Stimulated activated CD8-positive, alpha-beta memory T cell treated with anti-CD3 and anti-CD28 coated beads, Interleukin-4, amount 100 ng/mL, for 1 hour (primary cell): ENCODE measurements at places on chromosomes 1 and 21.

DNA sequence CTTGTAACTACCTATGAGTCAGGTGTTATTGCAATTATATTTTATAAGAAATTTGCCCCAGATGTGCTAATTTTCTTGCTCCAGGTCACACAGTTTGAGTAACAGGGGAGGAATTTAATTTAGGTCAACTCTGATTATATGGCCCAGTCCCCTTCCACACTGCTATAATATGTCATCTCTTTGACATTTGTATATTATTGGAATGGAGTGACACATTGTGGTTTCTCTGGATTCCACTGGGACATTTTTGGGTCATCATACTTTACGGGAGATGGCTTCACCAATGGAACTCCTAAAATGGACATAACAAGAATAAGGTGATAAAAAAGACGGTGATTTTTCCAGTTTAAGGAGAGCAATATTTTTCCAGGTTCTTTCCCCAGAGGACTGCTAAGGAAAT, 191.2 kb downstream of the DISC1 start:
- no peak for DNase-seq

DNA sequence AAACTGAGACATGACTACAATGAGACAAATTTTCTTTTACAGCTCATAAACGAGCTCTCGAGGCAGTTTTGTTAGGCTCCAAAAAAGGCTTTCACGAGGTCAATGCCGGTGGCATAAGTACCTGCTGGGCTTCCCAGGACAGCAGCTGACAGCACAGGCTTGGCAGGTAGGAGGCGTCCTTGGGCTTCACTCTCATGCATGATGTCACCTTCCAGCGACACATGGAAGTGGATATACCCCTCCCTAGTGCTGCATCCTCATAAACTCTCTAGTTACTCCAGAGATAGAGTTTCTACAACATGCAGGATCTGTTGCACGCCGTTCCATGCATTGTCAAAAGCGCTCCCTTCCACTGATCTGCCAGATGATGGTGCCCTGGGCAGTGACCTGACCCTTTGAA, 112.5 kb upstream of the PAXBP1 start:
- DNase-seq: no peak

GRCh38 chr21:24205319-24205718, 1402.0 kb downstream of the MRPL39 start:
- DNase-seq: no peak

DNA sequence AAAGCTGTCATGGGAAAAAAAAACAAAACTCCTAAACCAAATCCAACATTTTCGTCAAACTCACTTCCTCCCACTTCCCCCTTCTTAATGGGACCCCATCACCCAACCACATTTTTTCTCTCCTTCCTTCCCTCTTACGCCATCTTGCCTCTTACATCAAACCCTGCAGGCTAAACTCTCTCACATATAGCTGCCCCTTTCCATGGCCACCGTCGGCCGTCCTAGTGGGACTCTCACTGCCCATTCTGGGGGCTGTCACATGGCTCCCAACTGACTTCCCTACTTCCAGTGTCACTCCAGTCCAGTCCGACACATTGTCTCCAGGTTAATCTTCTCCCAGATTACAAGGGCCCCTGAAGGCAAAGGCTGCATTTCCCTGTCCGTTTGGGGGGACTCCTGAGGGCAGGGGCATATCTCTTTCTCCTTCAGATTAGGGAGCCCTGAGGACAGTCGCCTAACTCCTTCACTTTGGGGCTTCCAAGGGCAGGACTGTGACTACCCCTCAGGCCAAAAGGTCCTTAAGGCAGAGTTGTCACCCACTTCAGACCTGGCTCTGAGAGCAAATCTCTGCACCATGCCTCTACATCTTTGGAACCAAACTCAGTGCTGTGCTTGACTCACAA, 658 bp downstream of the UBXN11 start:
- DNase-seq: no peak

GRCh38 chr1:203519053-203519840, 25.3 kb downstream of the OPTC start:
- DNase-seq: no peak
